ENCODE measurements at places on chromosomes 11 and 22.

DNA sequence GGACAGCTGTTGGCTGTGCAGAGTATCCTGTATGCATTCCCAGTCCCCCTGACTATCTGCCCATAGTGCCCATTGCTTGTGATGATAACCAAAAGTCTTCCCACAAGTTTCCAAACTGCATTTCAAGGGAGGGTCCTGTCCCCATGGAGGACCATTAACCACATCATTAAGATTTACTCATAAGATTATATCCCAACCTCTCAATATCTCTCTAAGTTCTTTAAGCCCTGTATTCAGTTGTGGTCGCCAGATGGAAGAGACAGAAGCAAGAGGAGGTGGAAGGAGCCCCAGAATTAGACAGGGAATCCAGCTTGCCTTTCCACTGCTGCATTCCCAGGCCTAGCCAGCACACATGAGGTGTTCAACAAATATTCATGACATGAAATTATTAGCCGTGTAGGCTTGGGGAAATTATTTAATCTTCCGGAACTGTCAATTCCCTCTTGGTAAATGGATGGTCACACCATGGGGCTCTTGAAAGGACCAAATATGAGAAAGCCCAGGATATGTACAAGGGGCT lies 42.6 kb upstream of the TIMP3 start:
- DNase-seq: no peak

GRCh38 chr11:108144615-108145014 lies 23.2 kb downstream of the ACAT1 start:
- DNase-seq: no peak

DNA sequence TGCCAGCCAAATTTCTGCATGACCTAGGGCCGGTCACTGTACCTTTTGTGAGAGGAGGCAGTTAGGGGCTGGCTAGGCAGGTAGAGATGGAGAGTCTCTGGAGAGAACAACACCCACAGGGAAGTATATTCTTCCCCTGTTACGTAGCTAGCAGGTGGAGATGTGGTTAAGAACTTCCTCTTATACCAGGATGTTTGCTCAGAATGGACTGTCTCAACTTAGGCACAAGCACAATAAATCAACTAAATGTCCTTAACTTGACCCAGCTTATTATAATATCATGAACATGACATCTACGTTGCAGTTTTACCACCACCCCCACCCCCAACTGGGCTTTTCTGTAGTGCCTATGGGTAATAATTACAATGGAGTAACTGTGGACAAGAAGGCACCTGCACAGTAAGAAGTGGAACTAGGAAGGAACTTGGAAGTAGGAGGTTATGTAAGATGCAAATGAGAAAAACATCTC lies 60.7 kb upstream of the MPEG1 start:
- DNase-seq: no peak

GRCh38 chr11:2201542-2201941 lies 29.9 kb upstream of the TH start:
- no peak for DNase-seq

DNA sequence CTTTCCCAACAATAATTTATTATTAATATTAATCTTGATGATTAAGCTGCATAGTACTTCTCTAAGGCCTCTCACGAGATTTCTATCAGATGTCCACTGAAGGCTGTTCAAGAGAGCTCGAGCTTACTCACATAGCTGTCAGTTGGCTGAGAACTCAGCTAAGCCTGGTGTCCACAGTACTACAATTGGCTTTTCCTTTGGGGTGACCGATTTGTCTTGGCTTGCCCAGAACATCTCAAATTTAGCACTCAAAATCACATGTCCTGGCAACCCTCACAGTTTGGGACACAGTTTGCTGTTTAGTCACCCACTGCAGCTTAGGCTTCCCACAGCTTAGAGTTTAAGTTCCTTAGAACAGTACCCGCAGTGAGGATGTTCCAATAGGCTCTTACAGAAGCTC lies 96.5 kb downstream of the LUZP2 start:
- DNase-seq: no peak

- no peak for DNase-seq
Observed at GRCh38 chr22:39809772-39810557, 83.6 kb downstream of the ENTHD1 start.

DNA sequence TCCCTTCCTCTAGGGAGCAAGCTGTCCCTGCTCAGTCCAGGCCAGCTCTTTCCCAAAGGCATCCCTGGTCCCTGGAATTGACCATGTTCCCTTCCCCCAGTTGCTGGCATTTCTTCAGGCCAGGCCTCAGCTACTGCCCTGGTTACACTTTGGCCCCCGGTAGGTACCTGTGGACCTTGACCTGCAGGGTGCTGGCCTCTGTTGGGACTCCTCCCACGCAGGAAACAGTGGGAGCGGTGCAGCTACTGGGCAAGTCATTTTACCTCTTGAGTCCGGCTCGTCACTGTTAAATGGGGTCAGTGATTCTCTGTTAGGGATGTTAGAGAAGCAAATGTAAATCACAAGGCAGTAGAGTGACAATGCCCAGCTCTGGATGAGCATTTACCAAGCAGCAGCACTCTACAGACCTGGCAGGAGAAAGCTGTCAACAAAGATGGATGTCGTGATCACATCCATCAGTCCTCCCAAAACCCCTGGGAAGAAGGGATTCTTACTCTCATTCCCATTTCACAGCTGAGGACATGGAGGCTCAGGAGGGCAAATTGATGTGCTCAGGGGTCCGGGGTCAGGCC lies 16.9 kb downstream of the MYO7A start:
- DNase-seq: no peak
